Activated T-cell treated with anti-CD3 and anti-CD28 coated beads for 48 hours (primary cell): ENCODE measurements at places on chromosomes 11 and 22.

- DNase-seq: no peak
These were observed 1.6 kb downstream of the GPHA2 start for GRCh38 chr11:64933935-64934681.

DNA sequence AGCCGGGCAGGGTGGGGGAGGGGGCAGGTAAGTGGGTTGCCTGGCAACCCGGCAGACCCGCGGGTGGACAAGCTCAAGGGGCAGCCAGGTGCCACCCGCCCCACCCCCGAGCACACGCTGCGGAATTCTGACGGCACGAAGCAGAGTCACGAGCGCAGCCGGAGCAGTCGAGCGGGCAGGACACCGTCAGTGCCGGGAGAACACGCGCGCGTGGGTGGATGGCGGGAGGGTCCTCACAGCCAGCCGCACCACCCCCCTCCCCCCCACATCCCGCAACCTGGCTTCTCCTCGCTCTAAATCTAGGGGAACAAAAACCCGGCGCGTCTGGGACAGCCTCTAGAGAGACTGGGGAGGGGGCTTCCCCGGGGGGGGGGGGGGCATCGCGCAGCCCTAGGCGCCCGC is 133.1 kb upstream of the HSD17B12 start:
- DNase-seq: no peak

DNA sequence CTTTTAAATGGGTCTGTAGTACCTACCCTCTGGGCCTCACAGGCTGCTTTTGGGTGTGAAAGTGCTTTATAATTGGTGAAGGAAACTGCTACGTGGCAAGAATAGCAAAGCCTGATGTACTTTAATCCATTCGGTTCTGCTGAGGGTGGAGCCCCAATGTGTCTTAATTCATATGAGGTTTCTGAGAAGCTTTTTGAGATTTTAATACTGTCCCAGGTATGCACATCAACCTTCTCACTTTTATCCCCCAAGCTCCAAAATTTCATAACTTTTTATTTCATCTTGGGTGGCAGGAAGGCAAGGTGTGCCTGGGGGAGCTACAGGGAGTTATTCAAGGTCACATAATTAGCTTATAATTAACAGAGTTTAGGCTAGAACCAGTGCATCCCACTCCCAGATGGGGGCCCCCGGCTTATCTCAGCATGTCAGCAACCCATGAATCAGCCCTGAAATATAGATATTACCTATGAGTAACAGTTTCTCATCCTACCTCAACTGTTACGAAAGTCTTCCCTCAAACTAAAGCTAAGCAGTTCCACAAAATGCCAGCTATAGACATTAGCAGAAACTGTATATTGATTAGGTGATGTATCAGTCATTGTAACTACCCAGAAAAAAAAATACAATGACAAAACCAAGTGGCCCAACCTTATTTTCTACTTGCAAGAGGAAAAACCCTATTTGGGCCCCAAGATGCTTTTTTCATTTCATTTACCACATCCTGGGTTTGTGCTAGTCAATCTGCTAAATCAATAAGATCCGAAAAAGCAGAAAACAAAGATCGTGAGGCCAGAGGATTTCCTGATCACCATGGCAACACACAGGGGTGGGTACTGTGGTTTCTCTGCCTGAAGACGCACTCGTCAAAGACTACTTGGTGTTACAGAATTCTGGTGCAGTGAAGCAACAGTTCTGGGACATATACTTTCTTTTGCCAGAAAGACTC is 26.7 kb downstream of the CD44 start:
- peak; percentile 72 for DNase-seq

DNA sequence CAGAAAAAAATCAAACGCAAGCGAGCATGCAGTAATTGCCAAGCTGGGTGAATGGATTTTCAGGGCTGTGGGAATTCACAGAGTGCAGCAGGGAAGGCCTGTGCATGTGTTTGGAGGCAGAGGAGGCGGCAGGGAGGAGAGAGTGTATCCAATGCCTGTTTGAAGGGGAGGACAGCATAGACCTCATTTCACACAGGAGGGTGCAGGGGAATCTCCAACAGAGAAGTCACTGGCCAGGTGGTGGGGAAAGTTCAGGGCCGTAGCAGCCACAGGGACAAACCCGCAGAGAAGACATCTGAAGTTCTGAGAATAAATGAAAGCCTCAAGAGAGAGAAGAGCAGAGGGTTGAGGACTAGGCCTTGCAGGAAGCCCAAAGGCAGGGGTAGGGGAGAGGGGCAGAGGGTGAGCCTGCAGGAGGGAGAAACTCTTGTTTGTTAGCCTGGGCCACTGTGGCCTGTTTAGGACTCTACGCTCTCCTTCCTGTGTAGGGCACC is 19.2 kb upstream of the KDM2A start:
- DNase-seq: no peak

GRCh38 chr11:63914896-63915691 is 1.9 kb downstream of the RCOR2 start:
- no peak for DNase-seq

GRCh38 chr11:115580927-115581680 is 76.9 kb upstream of the CADM1 start:
- DNase-seq: no peak

DNA sequence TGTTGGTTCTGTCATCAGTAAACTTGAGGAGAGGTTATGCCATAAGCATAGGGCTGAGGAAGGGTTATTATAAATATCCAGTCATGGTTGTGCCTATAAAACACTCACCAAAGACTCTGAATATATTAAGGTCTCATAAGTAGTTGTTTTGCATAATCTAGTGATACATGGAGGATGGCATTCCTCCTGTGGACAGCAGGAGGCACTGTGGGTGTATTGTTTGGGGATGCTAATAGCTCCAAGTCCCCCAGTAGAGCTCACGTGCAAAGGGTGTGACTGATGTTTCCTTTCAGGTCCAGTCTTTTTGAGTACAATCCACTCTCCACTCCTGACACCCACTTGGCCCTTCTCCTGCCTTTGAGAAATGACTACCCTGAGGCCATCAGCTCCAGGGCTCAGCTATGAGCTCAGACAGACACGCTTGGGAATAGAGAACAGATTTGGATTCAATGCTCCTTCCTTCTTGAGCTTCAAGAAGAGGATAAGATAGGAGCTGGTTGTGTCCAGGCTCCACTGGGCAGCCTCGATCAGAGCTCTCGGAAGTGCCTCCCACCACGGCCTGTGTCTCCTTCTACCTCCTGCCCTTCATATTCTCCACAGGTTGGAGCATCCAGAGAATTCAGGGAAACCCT is 85.2 kb upstream of the IGLL5 start:
- DNase-seq: no peak

GRCh38 chr11:11581481-11581880 is 40.3 kb downstream of the GALNT18 start:
- DNase-seq: no peak

DNA sequence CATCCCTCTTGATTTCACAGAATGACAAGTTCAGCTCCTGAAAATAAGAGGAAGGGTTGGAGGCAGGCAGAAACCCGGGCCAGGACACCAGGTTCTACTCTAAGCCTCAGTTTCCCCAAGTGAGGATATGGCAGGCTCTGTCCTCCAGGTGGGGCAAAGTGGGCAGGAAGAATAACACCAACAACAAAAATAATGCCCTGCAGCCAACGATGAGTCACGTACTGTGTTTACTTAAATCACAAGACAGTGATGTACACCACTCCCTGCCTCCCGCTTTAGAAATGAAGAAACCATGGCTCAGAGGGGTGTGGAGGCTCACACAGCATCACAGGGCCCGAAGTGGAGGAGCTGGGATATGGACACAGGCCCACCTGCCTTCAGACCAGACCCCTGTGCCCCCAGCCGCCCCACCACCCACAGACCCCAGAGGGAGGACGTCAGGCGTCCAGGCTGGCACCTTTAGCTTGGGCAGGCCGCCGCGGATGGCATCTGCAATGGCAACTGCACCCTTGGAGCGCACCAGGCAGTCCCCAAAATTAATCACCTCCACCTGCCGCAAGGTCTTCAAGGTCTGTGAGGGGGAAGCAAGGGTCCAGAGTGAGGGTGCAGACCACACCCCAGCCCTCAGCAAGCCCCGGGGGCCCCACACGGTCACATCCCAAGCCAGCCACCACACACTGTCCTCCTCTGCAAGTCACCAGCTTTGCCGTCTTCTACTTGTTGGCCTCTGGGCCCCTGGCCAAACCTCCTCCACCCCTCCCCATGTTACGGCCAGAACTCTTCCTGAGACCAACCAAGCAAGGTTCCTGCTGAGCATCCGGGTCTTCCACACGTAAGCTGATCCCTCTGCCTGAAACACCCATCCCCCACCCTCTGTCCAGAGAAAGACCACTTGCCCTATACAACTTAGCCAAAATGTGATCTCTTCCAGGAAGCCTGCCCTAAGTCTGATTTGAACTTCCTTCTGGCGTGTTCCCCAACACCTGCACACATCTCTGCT is 15.8 kb upstream of the CHADL start:
- DNase-seq: no peak

DNA sequence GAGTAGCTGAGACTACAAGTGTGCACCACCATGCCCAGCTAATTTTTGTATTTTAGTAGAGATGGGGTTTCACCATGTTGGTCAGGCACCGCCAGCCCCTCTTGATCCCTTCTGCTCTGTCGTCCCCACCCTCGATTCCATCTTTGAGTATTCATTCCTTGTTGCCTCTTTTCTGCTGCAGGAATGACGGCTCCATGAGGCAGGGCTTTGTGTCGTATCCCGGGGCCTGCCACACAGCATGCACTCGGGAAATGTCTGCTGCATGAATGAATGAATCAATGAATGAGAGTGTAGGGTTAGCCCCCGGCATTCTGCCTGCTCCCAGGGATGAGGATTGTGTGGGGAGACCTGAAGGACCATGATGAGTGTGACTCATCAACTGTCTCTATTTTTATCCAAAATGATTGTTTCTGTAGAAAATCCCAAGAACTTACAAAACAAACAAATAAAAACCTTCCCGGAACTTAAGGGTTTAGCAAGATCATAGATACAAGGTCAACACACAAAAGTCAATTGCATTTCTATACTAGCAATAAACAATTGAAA is 54.6 kb upstream of the SLC22A12 start:
- DNase-seq: no peak

DNA sequence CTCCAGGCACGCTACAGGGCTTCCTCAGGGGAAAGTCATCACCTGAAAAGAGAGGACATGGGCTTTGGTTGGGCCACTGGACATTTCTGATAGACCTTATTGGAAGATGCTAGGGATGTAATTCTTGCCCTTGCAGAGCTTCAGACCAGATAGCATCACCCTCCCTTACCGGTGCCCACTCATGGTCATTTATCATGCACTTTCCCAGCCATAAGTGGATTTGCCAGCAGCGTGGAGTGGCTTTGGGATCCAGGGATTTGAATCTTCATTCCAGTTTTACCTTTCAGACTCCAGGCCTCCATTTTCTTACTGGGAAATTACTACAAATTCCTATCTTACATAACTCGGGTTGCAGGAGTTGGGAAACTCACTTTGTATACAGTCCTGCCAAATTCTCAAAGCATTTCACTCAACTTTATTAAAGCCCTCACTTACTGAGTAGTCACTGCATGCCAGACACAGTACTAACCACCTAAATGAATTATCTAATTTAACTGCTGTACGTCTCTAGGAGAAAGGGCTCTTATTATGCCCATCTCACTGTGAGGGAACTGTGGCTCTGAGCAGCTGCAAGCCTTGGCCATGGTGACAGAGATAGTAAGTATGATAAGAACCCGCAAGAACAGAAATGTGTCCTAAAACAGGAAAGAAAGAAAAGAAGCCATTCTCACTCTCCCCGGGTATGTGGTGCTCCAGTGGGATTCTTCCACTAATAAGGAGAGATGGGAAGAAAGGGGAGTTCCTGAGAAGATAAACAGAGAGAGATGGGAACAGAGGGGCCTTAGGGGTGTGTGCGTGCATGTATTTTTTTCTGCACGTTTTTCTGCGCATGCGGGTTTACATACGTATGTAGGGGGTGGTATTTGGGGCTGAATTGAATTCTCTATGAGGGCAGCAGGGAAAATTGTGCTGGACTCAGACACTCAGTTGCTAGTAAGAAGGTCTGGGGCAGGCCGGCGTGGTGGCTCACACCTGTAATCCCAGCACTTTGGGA is 9.7 kb downstream of the CHRM1 start:
- DNase-seq: no peak

- no peak for DNase-seq
These were observed 12.8 kb upstream of the ASPHD2 start for GRCh38 chr22:26416256-26416655.

DNA sequence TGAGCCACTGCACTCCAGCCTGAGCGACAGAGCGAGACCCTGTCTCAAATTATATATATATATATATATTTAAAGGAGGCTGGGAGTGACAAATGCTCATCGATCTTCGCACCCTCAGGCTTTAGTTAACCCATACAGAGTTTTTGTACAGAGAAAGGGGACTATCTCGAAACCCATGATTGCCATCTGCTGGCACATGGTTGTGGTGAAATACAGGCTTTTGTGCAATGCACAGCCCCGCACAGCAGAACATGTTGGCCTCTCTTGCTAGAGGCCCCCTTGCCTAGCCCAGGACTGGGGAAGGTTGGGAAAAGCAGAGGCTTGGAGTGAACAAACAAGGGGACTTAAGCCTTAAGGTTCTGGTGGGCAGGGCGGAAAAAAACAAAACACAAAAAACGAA is 3.6 kb downstream of the MYBPC3 start:
- DNase-seq: no peak

DNA sequence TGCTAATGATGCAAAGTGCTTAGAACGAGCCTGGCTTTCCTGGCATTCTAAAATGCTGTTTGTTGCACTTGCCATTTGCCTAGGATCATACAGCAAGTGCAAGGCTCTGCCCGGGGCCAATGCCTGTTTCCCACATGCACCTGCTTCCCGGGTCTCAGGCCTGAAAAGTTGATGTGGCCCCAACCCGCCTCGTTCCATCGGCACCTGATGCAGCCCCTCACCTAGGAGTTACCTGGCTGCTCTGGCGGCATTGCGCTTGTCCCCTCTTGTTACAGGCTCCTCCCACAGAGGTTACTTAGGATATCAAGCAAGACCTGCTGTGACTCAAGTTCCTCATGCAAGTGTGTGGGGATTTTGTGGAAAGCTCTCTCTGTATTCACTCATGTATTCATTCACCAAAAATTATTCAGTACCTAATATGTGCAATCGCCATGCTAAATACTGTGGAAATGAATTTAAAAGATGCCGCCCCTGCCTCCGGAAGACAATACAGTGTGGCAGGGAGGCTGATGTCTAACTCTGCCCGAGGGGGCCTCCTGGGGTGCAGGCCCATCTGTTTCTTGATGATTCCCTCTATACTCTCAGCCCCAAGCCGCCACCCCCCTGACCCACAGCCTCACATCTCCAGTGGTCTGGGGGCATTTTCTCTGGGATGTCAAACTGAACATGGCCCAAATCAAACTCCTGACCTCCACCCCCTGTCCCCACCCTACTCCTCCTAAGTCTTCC is 184.5 kb downstream of the EFCAB6 start:
- no peak for DNase-seq

GRCh38 chr11:79852176-79852575 is 411.3 kb upstream of the TENM4 start:
- no peak for DNase-seq

DNA sequence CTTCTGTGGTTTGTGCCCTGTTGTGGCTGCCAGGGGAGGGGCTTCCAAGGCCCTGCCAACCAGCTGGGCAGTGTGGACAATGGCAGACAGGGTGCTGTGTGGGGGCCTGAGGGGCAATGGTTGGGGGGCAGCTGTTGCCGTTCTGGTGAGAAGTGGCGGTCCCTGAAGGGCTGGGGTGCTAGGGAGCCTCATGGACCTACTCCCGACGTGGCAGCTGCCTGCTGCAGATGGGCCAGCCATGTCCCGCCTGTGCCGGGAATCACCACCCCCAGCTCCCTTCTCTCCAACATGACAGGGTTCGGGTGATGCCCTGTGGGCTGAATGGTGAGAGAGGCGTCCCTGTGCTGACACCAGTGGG is 74.2 kb downstream of the KCNQ1 start:
- no peak for DNase-seq

GRCh38 chr11:29268733-29269132 is 748.1 kb downstream of the KCNA4 start:
- no peak for DNase-seq
